ENCODE measurements at places on chromosomes 2 and 18. TPM values are rescaled to one million over a fixed set of nuclear protein-coding genes. Genes with fewer than 3 reads are reported as not detected.
A peak's percentile ranks its signal among the peaks of the same experiment; 100 is the strongest.

DNA sequence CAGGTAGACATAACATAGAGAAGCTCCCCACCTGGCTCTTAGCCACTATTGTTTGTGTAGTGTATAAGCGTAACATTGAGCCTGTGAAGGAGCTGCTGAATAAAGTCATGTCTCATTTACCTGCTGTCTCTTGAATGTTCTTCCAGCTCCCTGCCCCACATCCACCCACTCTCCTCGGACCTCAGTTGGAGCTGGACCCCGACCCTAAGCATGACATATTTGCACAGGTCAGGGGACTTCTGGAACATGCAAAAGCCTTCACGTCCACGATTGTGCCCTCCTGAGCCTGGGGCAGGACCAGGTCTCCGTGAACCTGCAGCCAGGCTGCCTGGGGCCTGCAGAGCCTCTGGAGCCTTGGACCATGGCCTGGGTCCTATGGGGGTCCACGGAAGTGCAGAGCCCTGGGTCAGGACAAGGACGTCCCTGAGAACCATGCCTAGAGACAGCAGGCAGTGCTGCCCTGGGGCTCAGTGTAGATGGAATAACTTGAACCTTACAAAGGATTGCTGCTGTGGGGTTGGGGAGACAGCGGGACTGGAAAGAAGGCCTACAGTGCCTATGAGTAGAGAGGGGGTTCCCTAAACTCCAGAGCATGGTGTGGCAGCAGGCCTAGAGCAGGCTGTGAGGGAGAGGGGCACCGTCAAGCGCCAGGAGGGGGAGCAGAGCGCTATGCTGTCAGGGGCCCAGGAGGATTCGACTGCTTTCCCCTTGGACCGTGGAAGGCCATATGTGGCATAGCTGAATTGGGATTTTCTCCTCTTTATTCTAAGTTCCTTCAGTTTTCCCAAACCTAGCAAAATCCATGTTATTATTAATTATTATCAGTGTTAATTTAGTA is 99.9 kb upstream of the ZNF236 start:
- no peak for DNase-seq

DNA sequence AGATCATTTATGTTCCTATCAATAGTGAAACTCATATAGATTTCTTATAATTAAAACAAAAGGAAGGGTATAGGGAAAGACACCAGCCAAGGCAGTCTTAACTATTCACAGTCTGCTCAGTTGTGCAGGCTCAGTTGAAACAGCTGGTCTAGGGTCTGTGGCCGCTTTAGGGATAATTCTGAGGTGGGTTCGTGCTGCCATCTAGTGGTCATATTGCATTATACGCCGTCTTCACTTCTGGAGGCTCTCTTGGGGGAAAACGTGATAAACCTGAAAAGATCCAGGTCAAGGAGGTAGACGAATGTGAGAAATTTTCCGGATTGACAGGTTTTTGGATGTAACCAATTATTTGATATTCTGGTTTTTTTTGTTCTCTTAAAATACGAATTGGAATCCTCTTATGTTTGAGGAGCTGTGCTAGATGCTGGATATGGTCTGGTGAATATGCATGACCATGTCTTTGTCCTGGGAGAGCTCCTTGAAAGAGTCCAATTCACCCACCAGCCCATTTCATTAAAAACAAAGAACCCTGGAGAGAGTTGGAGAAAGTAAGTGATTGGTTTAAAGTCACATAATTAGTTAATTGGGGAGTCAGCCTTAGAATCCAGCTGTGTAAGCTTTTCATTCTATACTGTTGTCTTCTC is 492.4 kb downstream of the PLCL1 start:
- DNase-seq = peak; percentile 74

GRCh38 chr2:230878599-230879188 is 14.0 kb downstream of the ITM2C start:
- DNase-seq = no peak

Gene PPP1R7
- total RNA-seq = 132 TPM

Gene IL37
- total RNA-seq = not detected

GRCh38 chr2:161237392-161238264 is 70.6 kb upstream of the PSMD14 start:
- no peak for DNase-seq

Gene CD226
- total RNA-seq = 0.17 TPM

GRCh38 chr18:14922965-14923565 is 175.1 kb downstream of the ANKRD30B start:
- no peak for DNase-seq

Gene MYO5B
- 29.5 TPM for total RNA-seq

GRCh38 chr2:7108792-7109532 is 191.8 kb downstream of the RNF144A start:
- no peak for DNase-seq

DNA sequence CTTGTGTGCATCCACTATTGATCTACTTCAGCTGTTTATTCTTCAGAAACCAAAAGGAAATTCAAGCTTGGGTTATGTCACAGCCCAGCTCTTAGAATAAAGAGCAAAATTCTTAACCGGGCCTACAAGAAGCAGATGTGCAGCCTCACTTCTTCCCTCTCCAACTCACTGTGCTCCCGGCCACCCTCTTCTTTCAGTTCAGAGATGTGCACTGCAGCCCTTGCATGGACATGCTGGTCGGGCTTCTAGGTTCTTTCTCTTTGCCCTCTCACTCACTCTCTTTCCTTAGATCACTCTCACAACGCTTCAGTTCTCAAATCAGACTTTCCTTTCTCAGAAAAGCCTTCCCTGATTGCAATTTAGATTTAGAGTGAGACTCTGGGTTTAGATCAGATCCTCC is 104.1 kb downstream of the CHN1 start:
- DNase-seq = no peak

DNA sequence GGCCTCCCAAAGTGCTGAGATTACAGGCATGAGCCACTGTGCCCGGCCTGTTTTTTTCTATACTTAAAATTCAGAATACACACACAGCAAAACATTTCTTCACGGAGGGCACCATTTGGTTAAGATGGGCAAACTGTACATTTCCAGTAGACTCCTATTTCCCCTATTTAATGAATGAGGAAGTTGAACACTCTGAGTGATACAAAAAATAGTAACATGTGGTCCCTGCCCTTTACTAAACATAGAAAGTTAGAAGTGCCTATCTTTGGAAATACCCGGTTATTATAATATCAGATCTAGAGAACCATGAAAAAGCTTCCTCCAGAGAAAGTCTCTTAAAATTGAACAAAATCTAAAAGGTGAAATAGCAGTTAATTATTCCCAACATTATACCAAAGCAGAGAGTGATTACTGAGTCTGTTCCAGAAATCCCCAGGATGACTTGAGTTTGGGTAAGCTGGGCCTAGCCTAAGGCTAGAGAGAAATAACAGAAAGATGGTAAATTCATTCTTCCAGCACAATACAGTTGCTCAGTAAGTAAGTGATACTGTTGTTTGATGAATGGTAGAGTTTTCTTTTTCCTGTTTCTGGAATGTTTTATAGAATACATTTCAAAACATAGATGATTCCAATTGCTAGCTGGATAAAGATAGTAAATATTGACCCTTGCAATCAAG is 23.3 kb upstream of the RMC1 start:
- DNase-seq = no peak

DNA sequence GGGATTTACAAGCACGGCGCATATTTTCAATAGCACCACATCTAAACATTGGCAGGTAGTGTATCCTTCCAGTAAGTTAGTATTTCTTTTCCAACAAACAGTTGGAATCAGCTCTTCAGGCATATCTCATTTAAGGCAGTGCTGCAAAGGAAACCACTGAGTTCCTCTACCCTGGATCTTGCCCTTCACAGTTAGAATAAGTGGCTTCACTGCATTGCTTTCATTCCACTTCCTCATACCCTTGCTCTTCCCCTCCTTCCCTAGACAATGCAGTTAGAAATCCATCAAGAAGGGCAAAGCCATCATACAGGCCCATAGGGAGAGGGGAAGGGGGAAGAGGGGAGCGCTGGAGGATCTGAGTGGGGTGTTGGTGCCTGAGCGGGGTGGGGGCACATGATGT is 173.7 kb downstream of the FBXO15 start:
- no peak for DNase-seq

GRCh38 chr18:68847219-68847837 is 49.4 kb downstream of the CCDC102B start:
- no peak for DNase-seq

Gene TMEM198
- 1.4 TPM for total RNA-seq

Gene TTC39C
- 21.8 TPM for total RNA-seq

GRCh38 chr2:237540823-237541222 is 25.6 kb upstream of the PRLH start:
- DNase-seq = peak; percentile 82

DNA sequence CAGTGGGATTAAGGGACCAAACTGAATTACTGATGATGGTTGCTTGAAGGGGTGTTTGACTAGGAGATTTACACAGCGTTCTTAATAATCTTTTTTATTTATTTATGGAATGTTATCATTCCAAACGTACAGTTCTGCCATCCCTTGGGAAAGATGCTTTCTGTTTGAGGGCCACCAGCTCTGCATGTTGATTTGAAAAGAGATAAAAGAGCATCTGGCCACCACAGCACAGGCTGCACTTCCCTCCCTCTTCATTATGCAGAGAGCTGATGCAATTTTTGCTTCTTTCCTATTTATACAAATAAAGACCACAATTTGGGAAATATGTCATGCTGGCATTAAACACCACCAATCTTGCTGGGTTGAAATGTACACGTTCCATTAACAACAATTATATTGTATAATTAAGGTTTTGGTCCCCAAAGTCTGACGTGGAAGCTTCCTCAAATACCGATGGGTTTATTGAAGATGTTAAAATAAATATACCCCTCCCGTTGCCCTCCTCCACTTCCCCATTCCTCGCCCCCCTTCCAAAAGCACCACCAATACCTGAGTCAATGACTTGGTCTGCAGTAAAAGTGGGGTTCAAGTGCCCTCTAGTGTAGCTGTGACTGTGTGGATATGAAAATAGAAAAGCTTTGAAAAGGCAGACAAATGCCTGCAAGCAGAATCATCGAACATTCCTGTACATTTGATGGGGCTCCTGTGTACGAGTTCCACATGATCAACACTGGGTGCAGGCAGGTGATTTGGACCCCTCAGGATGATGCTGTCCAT is 211.9 kb downstream of the HRH4 start:
- DNase-seq = no peak

DNA sequence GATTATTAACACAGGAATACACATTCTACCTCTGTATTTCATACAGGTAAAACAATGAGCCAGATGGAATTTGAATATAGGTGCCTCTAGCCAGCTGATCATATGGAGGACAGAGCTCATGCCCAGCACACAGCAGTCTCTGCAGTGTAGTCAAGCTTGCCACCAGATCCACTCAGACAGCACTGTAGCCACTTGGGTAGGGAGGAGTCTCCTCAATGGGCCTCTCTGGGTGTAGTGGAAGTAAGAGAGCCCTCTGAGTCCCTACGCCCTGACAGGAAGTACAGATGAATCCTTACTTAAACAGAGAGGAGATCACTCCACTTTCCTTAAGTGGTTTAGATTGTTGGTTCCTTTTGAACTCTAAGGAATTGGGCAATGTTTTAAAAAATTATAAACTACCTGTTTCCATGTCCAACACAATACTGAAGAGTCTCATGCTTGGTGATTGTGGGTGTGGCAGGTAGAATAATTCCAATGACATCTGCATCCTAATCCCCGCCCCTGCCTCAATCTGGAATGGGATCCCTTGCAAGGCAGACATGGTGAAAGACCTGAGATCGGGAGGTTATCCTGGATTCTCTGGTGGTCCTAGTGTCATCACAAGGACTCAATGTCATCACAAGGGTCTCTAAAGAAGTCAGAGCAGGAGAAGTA is 23.0 kb upstream of the TMEM200C start:
- DNase-seq = no peak

GRCh38 chr18:48924630-48925490 is 25.9 kb downstream of the SMAD7 start:
- DNase-seq = no peak

Gene SPATA3
- total RNA-seq = not detected

Gene NGEF
- total RNA-seq = 37.5 TPM

- no peak for DNase-seq
Observed at GRCh38 chr2:85994421-85994777, 105.6 kb upstream of the ST3GAL5 start.

GRCh38 chr2:71243634-71244301 is 16.9 kb upstream of the PAIP2B start:
- DNase-seq = no peak

GRCh38 chr2:38505779-38506178 is 96.9 kb downstream of the HNRNPLL start:
- DNase-seq = peak; percentile 82

DNA sequence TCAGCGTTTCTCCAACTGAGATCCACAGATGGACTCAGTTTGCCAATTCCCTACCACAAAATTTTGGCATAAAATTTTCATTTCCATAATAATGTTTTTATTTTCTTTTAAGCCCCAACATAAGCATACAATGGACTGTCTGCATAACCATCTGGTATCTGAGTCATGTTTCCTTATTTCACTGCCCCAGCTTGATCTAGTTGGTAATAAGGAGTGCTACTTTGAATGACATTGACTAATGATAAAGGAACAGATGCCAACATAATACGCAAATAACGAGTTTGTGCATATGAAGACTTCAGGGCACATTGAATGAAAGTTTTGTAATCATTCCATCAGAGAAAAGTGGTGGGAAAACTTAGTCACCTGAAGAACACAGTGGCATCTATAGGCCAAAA is 8.8 kb upstream of the MBD2 start:
- DNase-seq = no peak

GRCh38 chr2:66446941-66447340 is 12.0 kb downstream of the MEIS1 start:
- no peak for DNase-seq

DNA sequence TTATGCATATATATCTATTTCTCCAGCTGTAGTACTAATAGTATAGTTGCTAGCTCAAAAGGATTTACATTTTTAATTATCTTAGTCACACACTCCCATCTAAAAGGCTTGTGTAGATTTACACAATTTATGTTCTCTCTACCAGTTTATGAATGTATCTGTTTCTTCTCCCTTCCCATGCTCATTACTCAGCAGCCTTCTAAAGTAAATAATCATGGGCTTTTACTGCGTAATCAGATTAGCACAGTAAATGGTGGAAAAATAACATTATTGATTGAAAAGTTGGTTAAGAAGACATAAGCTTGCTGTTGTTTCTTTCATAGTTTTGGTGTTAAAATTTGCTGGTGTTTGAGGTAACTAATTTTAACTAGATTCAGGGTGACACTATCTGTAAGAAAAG is 81.8 kb downstream of the PTPN4 start:
- no peak for DNase-seq
